ENCODE measurements at places on chromosomes 1 and 21. TPM values are rescaled to one million over a fixed set of nuclear protein-coding genes. Genes with fewer than 3 reads are reported as not detected.

- no peak overlapping the region for H3K4me3 ChIP-seq
- 0 out of 2 replicates have a peak, but pooled peaks cover 5% of the 10 kb centered on the region for H3K4me1 ChIP-seq
- no peak overlapping the region for H3K27ac ChIP-seq
These were observed 85.1 kb downstream of the JAK1 start for GRCh38 chr1:64881281-64881680.

DNA sequence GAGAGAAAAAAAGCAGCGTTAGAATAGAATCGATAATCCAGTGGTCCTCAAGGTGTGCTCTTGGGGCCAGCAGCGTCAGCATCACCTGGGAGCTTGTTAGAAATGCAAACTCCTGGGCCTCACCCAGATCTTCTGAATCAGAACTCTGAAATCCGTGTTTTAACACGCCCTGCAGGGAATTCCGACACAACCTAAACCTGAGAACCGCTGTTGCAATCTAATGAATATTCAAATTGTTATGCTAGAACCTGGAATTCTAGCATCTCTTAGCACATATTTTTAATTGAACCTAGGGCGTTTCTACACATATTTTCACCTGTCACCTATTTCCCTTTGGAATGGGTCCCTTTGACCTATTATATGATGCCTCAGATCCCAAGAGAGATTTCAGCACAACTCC is 175.7 kb downstream of the PSMG1 start:
- H3K27ac ChIP-seq: no peak overlapping the region
- DNase-seq: no peak
- H3K27me3 ChIP-seq: no peaks in the 10 kb centered on the region
- H3K4me1 ChIP-seq: peaks cover 48% of the 10 kb centered on the region
- no peak overlapping the region for H3K4me3 ChIP-seq

- H3K27ac ChIP-seq: no peak overlapping the region
- no peak for DNase-seq
- H3K36me3 ChIP-seq: no peaks in the 10 kb centered on the region
- H3K27me3 ChIP-seq: peaks cover 2% of the 10 kb centered on the region
These were observed 89.3 kb downstream of the LACTBL1 start for GRCh38 chr1:22883406-22883805.

- peaks cover 9% of the 10 kb centered on the region for H3K4me1 ChIP-seq
- DNase-seq: no peak
- no peaks in the 10 kb centered on the region for H3K27me3 ChIP-seq
- H3K27ac ChIP-seq: no peak overlapping the region
- H3K36me3 ChIP-seq: no peaks in the 10 kb centered on the region
- H3K4me3 ChIP-seq: no peak overlapping the region
These were observed 137.8 kb downstream of the AKT3 start for GRCh38 chr1:243712242-243712641.

DNA sequence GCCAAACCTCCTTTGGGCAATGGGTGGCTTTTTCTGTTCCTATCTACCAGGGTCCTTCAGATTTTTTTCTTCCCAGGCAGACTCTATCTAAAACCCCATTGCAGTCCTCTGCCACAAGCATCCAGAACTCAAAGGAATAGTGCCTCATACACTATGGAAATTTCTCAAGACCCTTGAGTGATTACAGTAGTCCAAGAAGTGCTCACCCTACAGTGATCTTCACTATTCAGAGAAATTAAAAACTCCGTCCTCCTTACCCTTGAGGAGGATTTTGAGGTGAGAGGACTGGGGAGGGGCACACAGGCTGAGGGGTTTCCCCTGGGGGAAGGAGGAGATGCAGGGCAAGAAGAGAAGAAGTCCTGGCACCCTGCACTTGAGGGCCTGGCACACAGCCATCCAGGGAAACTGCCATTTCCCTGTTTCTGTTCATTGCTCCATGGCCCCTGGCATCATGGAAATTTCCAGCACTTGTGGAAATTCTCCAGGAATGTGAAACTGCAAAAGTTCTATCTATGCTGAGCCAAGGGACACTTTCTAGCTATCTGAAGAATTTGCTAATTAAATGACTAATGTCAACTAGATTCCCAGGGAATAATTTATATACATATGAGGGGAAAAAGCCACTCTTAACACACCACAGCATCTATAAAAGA is 102.5 kb upstream of the ATP1B1 start:
- no peak for DNase-seq
- H3K36me3 ChIP-seq: no peaks in the 10 kb centered on the region
- no peak overlapping the region for H3K4me3 ChIP-seq
- no peaks in the 10 kb centered on the region for H3K27me3 ChIP-seq
- H3K4me1 ChIP-seq: no peaks in the 10 kb centered on the region
- no peak overlapping the region for H3K27ac ChIP-seq

DNA sequence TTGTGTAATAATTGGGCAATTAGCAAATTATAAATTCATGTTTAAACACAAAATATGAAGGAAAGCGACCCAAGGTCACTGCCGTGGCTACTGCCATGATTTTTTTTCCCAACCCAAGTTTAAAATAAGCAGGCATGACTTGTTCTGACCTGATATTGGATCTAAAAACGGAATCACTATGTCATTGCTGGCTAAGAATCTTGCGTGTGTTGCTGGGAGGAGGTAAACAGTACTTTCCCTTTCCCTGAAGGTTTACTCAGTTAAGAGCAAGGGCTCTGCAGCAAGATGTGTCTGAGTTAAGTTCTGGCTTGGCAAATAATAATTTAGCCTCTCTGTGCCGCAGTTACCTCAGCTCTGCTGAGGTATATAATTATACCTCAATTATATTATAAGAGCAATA is 125.7 kb upstream of the L1TD1 start:
- no peak for DNase-seq
- no peaks in the 10 kb centered on the region for H3K4me1 ChIP-seq
- no peaks in the 10 kb centered on the region for H3K27me3 ChIP-seq
- H3K27ac ChIP-seq: no peak overlapping the region
- H3K36me3 ChIP-seq: no peaks in the 10 kb centered on the region

- DNase-seq: no peak
- H3K27ac ChIP-seq: no peak overlapping the region
- H3K27me3 ChIP-seq: peaks cover 1% of the 10 kb centered on the region
- no peaks in the 10 kb centered on the region for H3K36me3 ChIP-seq
These were observed 32.5 kb upstream of the SMYD2 start for GRCh38 chr1:214248311-214249085.

Gene RHBDL2
- total RNA-seq: 5.4 TPM

Gene CLCNKA
- total RNA-seq: not detected

DNA sequence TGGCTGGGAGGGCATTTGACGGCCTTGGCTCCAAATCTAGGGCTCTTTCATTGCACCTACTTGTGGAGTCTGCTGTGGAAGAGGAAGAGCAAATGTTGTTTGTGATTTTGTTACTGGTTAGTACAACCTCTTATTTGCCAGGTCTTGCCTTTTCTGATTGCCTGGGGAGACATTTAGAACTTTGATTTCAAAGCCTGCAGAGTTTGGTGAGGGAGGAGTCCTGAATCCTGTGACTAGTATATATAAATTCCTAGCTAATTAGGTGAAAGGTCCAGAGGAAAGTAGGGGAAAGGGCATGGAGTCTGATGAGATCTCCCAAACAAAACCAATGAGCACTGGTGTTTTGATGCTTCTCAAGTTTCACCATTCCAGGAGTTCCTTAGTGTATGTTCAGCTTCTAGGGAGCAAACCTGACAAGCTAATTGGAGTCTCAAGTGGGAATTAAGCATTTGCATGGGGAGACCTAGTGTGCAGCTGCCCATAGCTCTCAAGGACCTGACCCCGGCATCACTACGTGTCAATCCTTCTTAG is 5.1 kb upstream of the HMGCS2 start:
- H3K27me3 ChIP-seq: no peaks in the 10 kb centered on the region
- H3K36me3 ChIP-seq: no peaks in the 10 kb centered on the region
- peaks cover 96% of the 10 kb centered on the region for H3K4me1 ChIP-seq

GRCh38 chr1:244254467-244254866 is 197.2 kb downstream of the ADSS2 start:
- no peaks in the 10 kb centered on the region for H3K4me1 ChIP-seq
- H3K4me3 ChIP-seq: no peak overlapping the region
- DNase-seq: no peak

Data from HepG2 (cell line).